ENCODE measurements at places on chromosomes 3 and 15.
A peak's percentile ranks its signal among the peaks of the same experiment; 100 is the strongest.

DNA sequence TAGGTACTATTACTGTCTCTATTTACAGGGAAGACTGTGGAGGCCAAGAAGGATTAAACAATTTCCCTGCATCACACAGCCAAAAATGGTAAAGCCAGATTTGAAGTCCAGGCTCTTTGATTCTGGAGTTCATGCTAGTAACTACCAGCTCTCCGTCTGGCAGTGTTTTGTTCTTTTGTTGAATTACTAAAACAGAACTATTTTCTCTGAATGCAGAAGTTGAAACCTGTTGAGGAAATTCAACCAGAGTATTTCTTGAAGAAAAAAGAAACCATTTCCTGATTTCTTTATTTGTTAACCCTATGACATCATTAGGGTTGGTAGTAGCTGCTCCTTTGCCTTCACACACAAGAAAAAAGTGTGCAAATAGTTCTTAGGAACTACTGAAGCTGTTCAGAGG is 34.3 kb downstream of the CRTC3 start:
- DNase-seq = no peak

DNA sequence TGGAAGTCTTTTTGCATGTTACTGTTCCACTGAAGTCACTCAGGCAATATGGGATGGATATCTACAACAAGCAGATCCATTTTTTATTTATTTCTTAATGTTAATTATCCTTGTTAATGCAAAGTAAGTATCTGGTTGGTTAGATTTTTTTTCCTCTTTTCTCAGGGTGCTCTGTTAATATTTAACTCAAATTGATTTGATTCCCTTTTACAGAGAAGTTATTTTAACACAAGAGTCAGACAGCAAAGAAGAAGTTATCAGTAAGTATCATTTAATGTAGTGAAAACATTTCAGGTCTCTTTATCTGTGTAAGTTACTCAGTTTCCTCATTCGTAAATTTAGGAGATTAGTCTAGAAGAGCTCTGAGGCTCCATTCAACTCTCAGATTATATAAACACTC is 34.3 kb downstream of the TBC1D23 start:
- no peak for DNase-seq

GRCh38 chr15:61798631-61799030 is 261.6 kb downstream of the VPS13C start:
- no peak for DNase-seq

GRCh38 chr3:195255571-195256501 is 15.1 kb downstream of the XXYLT1 start:
- DNase-seq = no peak

DNA sequence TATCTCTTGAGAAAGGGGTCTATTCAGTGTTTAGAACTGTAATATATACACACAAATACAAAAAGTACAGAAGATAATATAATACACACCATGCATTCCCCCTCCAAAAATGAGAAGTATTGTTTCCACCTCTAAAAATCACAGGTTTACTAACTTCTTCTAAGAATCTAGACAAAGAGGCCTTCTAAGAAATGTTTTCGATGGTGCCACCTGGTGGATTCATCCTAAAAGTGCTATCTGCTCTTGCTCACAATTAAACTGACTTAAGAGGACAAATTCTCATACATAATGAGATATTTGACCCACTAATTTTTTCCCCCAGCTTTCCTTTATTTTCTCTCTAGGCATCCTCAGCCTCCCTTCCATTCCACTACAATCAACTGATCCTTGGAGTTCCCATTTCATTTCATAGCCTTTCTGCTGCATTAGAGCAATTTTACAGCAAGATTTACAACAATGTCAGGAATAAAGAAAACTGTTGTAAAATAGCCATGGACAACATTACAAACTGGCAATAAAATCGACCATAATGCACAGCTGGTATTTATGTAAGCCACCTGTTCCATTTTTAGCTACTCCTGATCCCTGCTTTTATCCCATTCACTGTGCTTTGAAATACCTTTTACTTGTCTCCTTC is 124.6 kb downstream of the ARRDC4 start:
- DNase-seq = peak; percentile 17

DNA sequence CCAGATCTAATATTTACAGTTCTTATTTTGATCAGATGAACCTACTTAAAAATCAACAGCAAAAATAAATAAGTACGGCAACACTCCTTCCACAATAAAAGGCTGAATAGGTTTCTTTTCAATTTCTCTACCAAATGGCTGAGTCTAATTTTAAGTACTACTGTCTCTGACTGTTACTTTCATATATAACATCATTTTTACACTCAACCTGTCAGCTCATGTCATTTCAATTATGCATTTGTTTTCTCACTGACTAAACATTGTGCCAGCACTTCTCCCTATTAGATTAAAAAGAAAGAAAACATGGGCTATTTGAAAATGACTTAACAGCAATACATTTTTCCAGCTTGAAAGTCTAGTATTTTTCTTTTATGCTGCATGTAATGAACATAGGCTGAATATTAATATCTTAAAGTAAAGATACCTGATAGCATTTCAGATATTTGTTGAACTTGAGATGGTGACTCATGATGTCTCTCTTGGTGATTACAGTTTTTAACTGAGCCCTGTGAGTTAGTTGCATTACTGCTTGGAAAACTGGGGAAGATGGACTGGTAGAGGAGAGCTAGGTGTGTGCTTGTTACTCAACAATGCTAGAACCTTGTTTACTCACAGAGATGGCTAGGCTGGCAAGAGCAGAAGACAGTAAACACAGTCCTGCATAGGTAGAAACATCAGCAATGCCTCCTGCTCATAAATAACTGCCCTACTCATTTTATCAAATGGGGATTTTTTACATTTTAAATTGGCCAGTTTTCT is 73.9 kb downstream of the PEX5L start:
- DNase-seq = no peak

- no peak for DNase-seq
Measured at GRCh38 chr3:69710153-69710977, 28.9 kb upstream of the MITF start.

GRCh38 chr15:45156744-45157455 is 27.1 kb downstream of the DUOX1 start:
- DNase-seq = no peak

DNA sequence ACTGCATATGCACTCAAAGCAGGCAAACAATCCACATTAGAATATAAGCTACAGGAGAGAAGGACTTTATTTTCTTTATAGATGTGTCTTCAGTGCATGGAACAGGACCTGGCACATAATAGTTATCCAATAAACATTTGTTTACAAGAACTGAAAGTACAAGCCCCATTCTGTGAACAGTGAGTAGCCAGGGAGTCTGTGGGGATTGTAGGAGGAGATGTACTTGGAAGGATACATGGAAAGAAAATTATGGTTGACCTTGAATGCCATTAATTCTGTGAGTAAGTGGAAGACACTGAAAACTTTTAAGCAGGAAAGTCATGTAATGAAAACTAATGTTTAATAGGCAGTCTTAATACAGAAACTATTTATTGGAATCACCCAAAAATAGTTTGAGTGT is 28.3 kb downstream of the MASP1 start:
- DNase-seq = no peak

DNA sequence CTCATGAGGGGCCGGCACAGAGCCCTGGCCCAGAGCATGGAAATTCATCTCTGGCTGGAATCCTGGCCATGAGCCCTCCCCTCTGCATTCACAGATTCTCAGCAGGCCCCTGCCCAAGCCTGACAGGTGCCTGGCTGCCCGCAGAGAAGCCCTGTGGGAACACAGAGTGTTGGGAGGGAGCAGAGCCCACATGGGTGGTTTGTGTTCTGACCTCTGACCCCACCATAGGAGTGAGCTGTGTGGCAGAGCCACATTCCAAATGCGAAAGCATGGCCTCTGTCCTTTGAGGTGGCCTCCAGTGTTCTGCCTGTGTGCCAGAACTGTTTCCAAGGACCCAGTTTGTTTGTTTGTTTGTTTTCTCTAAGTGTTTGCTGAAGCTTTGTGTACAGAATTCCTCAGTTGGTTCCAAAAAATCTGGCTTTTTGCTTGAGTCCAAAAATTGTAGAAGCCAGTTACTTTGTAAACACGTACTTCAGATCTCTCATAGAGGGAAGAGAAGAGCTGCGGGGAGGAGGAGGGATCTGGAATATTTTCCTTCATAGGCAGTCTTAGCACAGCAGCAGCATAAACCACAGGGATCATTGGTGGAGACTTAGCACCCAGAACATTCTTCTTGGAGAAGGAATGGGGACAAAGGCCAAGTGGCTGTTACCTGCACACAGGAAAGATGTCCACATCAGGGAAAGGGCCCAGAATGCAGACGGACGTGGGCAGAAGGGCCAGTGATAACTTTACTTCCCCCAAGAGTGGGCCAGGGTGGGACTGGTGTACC is 36.0 kb downstream of the GRAMD2A start:
- DNase-seq = no peak

GRCh38 chr15:51966192-51966591 is 5.4 kb downstream of the LEO1 start:
- no peak for DNase-seq

GRCh38 chr3:3194861-3195260 is 15.4 kb upstream of the CRBN start:
- DNase-seq = no peak

DNA sequence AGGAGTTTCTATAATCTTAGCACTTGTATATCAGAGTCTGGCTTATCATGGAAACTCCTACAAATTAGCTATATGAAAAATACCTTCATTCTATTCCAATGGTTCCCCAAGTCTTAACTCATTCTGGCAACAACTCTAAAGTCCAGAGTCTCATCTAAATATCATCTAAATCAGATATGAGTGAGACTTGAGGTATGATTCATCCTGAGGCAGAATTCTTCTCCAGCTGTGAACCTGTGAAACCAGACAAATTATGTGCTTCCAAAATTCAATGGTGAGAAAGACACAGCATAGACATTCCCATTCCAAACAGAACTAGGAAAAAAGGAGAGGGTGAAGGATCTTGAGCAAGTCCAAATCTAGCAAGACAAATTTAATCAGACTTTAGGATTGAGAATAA is 138.8 kb downstream of the THRB start:
- DNase-seq = no peak

DNA sequence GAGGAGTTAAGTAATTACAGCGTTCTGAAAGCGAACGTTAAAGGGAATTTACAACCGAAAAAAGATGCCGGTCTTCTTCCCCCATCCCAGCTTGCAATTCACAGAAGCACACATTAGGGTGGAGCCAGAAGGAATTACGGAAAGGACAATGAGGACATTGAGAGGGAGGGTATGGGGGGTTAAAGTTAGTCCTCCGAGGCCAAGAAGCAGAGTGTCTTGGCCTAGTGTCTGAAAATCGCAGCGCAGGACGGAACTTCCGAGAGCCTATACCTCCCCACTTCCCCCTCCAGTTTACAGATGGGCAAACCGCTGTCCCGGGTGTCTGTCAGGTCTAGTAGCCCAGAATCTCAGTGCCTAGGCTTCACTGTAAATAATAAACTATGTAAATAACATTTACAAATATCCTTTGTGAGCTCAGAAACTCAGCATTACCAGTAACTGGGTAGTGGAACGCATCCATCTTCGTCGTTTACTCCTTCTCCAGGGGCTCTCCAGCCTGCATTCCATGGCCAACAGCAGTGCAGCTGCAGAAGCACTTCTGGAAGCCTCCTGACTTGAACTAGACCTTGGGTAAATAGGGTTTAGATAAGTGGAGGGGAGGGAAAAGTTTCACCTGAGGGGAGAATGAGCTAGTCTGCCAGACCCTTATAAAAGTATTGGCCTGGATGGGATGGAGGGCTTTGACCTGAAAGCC is 922 bp downstream of the ADPRH start:
- no peak for DNase-seq

GRCh38 chr15:101126618-101127505 is 125.0 kb downstream of the CHSY1 start:
- peak; percentile 30 for DNase-seq

All from stimulated activated CD4-positive, alpha-beta T cell treated with anti-CD3 and anti-CD28 coated beads, Interleukin-2, amount 100 ng/mL, for 24 hours (primary cell).